ENCODE measurements at places on chromosomes 1 and 21.

DNA sequence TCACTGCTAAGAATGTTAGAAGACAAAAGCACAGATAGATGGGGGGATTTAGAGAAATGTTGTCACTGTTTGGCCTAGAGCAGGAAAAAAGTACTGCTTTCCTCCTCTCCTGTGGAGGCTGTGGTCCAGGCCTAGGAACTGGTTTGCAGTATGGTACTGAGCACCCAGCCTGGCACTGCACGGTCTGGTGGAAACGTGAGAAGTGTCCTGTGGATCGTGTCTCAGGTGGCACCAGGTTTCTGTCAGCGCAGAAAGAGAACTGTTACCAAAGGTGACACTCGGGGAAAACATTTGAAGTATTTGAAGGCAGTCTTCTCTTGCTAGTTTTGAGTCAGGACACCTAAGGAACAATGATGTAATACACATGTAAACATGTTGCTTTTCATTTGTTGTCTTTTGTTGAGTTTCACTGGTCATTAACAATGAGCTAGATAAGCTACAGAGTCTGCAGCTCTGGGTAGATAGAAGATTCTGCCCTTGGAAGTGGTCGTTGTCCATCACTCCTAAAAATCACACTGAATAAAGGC lies 63.0 kb downstream of the B3GALNT2 start:
- no peaks in the 10 kb centered on the region for H3K27me3 ChIP-seq
- H3K36me3 ChIP-seq = peaks cover 22% of the 10 kb centered on the region
- no peak overlapping the region for H3K27ac ChIP-seq
- DNase-seq = no peak

DNA sequence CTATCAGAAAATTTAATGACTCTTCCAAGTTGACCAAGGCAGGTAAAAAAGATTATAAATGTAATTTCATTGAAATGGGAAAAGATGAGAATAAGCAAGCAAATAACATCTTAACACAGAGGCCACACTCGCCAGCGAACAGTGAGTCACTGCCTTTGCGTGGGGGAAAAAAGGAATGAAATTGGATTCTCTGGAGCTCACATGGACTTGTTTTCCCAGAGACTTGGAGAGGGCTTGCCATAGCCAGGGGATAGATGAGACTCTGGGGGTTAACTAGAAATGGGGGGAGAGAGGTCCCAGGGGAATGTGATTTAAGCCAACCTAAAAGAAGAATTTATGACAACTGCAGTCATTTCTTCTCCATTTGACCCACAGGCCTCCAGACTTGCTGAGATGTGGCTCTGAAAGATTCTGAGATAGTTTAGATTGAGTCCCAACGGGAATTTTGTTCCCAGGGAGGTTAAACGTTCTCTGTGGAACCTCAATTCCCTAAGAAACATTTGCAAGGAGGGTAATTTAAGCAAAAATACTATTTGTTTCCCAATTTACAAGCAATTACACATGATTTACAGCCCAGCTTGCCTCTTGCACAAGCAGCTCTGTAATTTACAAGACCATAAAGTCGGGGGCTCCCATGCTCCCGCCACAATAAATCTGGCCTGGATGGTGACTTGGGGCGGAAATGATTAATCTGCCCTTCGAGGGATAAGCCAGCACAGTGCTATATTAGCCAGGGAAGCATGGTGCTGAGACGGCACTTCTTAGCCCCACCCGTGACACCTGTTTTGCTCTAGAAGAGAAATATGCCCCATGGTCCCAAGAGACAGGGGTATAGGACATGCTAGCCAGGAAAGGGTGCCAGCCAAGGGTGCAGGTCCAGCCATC lies 68.8 kb downstream of the GRIK3 start:
- no peak overlapping the region for H3K27ac ChIP-seq
- no peaks in the 10 kb centered on the region for H3K4me1 ChIP-seq

- H3K4me1 ChIP-seq = no peaks in the 10 kb centered on the region
- no peaks in the 10 kb centered on the region for H3K36me3 ChIP-seq
- H3K27me3 ChIP-seq = no peaks in the 10 kb centered on the region
These were observed 160.4 kb downstream of the DSCAM start for GRCh38 chr21:40686526-40686925.

DNA sequence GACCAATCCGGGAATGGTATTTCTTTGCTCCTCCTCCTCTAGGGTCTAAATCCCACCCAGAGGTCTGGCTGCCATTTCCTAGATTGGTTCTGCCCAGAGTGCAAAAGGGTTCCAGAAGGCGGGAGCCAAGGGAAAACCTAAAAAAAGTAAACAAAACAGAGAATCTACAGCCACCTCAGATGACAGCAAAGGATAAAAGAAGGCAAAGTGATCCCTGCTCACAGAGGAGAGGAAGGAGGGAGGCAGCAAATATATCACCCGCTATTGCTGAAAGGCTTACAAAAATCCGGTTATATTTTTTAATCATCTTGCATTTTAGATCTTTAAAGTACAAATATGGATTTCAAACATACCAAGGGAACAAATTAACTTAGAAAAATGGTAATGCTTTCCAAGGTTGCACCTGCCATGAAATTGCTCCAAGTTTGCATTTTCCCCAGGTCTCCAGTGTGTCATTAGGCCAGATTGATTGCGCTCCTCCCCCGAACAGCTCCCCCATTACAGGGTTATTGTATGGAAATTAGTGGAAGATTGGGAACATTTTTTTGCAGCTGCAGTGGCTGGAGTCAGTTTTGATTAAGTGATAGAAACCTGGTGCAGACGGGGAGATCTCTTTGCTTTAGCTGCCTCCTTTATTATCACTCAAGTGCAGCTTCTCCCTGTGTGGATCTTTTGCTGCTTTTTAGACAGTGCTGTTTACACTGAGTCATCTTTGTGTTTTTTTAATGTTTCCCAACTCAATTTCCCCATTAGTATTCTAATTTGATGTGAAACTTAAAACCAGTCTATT lies 280.5 kb upstream of the CAMK1G start:
- no peak overlapping the region for H3K4me3 ChIP-seq
- no peaks in the 10 kb centered on the region for H3K4me1 ChIP-seq
- H3K36me3 ChIP-seq = no peaks in the 10 kb centered on the region
- no peak overlapping the region for H3K27ac ChIP-seq
- no peaks in the 10 kb centered on the region for H3K27me3 ChIP-seq
- no peak for DNase-seq

DNA sequence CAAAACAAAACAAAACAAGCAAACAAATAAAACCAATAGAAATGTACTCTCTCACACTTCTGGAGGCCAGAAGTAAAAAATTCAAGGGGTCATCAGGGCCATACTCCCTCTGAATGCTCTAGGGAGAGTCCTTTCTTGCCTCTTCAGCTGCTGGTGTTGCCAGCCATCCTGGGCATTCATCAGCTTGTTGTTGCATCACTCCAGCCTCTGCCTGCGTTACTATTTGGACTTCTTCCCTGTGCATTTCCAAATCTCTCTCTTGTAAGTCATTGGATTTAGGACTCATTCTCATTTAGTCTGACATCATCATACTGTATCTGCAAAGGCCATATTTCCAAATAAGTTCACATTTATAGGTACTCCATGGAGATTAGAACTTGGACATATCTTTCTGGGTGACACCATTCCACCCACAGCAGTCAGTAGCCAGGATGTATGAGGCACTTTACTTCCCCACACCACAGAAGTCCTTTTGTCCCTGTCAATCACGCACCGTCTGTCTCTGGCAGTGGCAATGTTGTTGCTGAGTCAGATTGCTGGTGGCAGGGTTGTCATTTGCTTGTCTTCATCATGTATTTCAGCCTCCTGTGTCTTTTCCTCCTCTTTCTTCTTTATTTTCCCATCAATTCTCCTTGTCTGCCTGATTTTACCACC lies 151.0 kb upstream of the KCNJ6 start:
- H3K4me3 ChIP-seq = no peak overlapping the region
- H3K36me3 ChIP-seq = no peaks in the 10 kb centered on the region
- no peaks in the 10 kb centered on the region for H3K4me1 ChIP-seq
- H3K27me3 ChIP-seq = no peaks in the 10 kb centered on the region
- no peak overlapping the region for H3K27ac ChIP-seq

- H3K27ac ChIP-seq = no peak overlapping the region
- H3K27me3 ChIP-seq = 0 out of 3 replicates have a peak, but pooled peaks cover 3% of the 10 kb centered on the region
- peak; percentile 51 for DNase-seq
- H3K4me3 ChIP-seq = no peak overlapping the region
These were observed 40.9 kb upstream of the LRRN2 start for GRCh38 chr1:204726478-204726877.

DNA sequence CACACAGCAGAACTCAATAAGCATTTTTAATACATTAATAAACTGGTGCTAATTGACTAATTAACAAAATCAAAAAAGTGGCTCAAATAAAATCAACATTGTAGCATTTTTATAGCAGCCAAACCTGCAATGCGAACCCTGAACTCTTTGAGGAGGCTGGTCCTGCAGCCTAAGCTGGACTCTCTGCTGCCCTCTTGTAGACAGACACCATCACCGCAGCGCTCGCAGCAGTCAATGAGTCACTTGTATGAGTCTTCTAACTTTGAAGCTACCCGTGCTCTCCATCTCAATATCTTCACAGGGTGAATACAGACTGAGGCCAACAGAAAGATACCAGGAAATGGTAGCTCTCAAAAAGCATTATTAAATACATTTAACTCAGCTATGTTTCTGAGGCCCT lies 9.7 kb upstream of the KRTAP7-1 start:
- no peaks in the 10 kb centered on the region for H3K27me3 ChIP-seq
- H3K27ac ChIP-seq = no peak overlapping the region
- no peaks in the 10 kb centered on the region for H3K36me3 ChIP-seq
- no peaks in the 10 kb centered on the region for H3K4me1 ChIP-seq
- DNase-seq = peak; percentile 2

DNA sequence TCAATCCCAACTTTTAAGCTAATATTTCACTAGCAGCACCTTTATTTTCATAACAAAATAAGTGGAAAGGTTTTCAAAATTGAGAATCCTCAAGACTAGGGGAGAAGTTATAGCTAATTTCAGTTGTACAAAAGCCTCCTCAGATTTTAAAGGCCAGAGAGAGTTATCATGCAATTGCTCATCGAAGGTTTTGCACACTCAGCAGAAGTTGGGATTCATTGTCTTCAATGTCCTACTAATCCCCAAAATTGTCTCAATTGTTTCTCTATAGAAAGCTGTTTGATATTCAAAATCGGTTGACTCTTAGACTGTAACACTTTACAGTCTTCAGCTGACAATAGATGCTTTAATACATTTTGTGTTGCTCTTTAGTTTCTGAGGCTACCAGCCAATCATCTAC lies 170.7 kb upstream of the TNR start:
- no peaks in the 10 kb centered on the region for H3K4me1 ChIP-seq
- H3K27ac ChIP-seq = no peak overlapping the region
- H3K36me3 ChIP-seq = no peaks in the 10 kb centered on the region
- H3K27me3 ChIP-seq = no peaks in the 10 kb centered on the region

- no peaks in the 10 kb centered on the region for H3K4me1 ChIP-seq
- DNase-seq = no peak
- H3K4me3 ChIP-seq = no peak overlapping the region
- no peak overlapping the region for H3K27ac ChIP-seq
These were observed 76.3 kb upstream of the LRRC7 start for GRCh38 chr1:69491416-69491815.

DNA sequence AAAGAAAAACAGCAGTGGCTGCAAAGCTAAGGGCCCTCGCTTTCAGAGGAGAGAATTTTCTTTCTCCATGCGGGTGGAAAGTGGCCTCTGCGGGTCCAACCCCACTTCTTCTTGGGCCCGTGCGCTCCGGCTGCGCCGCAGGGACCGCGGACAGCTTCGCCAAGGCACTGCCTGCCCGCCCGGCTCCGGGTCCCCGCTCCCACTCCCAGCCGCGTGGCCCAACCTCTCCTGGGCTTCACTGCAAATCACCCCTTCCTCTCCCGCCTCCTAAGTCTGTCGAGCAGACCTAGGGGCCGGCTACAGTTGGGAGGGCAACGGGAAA lies 1.0 kb upstream of the RUNX3 start:
- DNase-seq = no peak
- H3K4me1 ChIP-seq = peaks cover 13% of the 10 kb centered on the region
- H3K4me3 ChIP-seq = no peak overlapping the region

DNA sequence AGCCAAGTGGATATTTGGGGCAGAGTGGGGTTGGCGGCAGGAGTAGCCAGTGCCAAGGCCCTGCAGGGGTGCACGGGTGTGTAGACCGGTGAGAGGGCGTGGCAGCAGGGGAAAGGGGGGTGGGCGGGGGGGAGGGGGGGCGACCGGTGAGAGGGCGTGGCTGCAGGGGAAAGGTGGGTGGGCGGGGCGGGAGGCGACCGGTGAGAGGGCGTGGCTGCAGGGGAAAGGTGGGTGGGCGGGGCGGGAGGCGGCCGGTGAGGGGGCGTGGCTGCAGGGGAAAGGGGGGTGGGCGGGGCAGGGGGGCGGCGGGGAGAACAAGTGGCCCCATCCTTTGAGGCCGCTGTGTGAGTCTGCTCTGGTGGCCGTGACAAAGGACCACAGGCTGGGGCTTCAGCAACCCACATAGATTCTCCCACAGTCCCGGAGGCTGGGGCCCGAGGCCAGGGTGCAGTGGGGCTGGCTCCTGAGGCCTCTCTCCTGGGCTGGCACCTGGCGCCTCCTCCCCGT lies 25.8 kb downstream of the RRP1 start:
- H3K36me3 ChIP-seq = no peaks in the 10 kb centered on the region
- no peak for DNase-seq
- peaks cover 65% of the 10 kb centered on the region for H3K4me1 ChIP-seq

DNA sequence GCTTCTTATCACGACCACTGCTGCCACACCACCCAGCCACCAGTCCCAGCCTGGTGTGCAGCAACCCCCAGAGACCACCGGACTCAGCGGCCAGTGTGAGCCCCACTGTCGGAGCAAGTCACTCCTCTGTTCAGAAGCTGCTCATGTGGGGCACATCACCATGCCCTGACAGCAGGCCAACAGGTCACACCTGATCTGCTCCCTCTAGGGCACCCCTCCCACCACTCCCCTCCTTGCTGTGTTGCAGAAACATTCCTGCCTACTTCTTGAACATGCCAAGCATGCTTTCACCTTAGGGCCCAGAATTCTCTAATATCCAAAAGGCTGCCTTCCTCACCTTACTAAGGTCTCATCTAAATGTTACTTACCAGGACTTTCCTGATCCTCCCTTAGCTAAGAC lies 146.5 kb downstream of the SLC45A1 start:
- no peak for DNase-seq
- H3K4me3 ChIP-seq = peak overlapping the region; percentile 21
- peaks cover 29% of the 10 kb centered on the region for H3K36me3 ChIP-seq
- H3K27ac ChIP-seq = peak overlapping the region; percentile 79
- peaks cover 71% of the 10 kb centered on the region for H3K4me1 ChIP-seq
- H3K27me3 ChIP-seq = no peaks in the 10 kb centered on the region

- no peak for DNase-seq
- peaks cover 20% of the 10 kb centered on the region for H3K27me3 ChIP-seq
- H3K36me3 ChIP-seq = no peaks in the 10 kb centered on the region
- H3K27ac ChIP-seq = peak within 1 kb of the TSS; percentile 89
- H3K4me3 ChIP-seq = peak within 1 kb of the TSS; percentile 97
- peaks cover 81% of the 10 kb centered on the region for H3K4me1 ChIP-seq
These were observed at the start of gene MEF2D for GRCh38 chr1:156500543-156500792. MEF2D (minus strand) TSS chr1:156500775; CDS start chr1:156483292, 17,483 bp downstream.
